CD4-positive, alpha-beta T cell treated with Interleukin-15 for 4 hours (primary cell): ENCODE measurements at places on chromosomes 7 and 10.
A peak's percentile ranks its signal among the peaks of the same experiment; 100 is the strongest.

DNA sequence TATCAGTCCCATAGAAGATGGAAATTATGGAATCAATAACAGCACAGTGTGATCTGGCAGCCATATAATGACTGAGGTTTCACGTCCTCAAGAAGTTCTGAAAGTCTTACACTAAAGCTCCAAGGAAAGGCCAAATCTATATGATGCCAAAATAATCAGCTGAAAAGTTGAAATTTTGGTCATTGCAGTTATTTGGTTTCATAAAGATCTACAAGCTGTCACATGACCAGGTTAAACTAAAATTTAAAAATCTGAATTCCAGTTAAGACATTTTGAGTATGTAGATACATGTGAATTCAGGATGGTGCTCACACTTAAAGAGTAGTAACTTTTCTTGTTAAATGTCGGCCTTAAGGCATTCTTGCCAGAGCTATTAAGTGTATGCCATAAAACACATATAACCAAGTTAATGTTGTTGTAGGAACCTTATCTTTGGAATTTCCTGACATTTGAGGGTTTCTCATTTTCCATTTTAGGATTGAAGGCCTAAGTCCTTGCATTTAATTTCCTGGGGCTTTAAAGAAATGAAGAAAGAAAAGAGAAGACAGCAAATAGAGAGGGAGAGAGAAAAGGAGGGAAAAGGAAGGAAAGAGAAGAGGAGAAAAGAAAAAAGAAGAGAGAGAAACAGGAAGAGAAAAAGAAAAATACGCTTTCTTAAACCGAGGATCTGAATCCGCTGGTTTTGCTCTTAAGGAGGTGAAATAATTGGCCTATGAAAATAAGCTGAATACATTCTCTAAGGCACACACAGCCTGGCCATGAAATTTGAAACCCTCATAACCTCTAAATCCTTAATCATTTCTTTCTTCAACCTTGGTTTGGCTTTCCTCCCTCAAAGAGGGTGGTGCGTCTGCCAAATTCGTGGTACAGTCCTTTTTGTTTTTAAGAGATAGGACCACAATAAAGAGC lies 43.8 kb downstream of the DENND2A start:
- no peak for DNase-seq

GRCh38 chr7:130293521-130293920 lies 560 bp downstream of the CPA4 start:
- no peak for DNase-seq

- no peak for DNase-seq
Measured at GRCh38 chr7:122829962-122830361, 56.3 kb downstream of the CADPS2 start.

DNA sequence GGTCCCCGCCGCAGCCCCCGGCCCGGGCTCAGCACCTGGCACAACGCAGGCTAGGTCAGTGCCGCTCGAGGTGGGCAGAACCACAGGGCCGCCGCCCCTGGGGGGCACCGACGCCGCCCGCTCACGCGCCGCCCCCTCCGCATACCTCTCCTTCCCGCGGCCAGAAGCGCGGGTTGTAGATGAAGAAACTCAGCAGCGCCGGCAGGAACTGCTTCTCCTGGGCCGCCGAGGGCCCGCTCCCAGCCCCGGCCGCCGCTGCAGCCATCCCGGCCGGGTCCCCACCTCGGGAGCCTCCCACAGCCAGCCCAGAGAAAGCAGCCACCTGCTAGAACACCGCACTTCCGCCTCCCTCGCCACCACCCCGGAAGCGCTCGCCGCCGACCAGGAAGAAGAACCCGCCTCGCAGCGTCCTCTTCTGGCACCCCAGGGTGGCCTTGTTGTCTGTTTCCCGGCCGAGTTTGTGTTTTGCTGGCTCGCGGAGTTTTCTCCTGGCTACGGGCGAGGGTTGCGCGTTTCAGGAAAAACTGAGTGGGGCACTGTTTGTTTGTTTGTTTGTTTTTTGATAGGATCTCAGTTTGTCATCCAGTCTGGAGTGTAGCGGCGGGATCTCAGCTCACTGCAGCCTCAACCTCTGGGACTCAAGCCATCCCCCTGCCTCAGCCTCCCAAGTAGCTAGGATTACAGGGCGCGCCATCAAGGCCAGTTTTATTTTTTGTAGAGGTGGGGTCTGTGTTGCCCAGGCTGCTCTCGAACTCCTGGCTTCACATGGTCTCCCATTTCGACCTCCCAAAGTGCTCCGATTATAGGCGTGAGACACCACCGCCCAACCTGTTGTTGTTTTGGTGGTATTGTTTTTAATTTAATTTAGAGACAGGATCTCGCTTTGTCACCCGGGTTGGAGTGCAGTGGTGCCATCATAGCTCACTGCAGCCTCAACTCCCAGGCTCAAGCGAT lies 17.7 kb downstream of the OCM2 start:
- DNase-seq = peak; percentile 79

GRCh38 chr7:81327468-81328266 lies 408.8 kb upstream of the SEMA3C start:
- no peak for DNase-seq

GRCh38 chr7:105666324-105666723 lies 85.0 kb upstream of the EFCAB10 start:
- DNase-seq = no peak

GRCh38 chr7:135262623-135263320 lies 29.1 kb downstream of the STRA8 start:
- no peak for DNase-seq

- no peak for DNase-seq
Measured at GRCh38 chr7:44285561-44285960, 39.8 kb downstream of the CAMK2B start.

DNA sequence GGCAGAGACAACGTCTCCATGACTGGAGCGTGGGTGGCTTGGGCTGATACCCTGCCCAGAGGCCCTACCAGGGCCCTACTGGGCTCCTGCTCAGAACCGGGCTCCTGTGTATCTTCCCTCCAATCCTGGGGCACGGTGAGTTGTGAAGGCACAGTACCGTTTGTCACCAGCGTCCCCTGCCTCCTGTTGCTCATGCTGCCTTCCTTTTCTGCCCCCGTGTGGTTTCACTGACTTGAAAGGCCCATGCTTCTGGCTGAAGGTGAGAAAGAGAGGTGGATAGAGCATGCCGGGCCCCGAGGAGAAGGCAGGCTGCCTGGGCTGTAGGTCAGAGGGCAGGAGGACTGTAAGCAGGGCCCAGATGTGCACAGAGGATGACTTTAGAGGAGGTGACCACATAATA lies 9.1 kb upstream of the DMBT1 start:
- DNase-seq = peak; percentile 40

DNA sequence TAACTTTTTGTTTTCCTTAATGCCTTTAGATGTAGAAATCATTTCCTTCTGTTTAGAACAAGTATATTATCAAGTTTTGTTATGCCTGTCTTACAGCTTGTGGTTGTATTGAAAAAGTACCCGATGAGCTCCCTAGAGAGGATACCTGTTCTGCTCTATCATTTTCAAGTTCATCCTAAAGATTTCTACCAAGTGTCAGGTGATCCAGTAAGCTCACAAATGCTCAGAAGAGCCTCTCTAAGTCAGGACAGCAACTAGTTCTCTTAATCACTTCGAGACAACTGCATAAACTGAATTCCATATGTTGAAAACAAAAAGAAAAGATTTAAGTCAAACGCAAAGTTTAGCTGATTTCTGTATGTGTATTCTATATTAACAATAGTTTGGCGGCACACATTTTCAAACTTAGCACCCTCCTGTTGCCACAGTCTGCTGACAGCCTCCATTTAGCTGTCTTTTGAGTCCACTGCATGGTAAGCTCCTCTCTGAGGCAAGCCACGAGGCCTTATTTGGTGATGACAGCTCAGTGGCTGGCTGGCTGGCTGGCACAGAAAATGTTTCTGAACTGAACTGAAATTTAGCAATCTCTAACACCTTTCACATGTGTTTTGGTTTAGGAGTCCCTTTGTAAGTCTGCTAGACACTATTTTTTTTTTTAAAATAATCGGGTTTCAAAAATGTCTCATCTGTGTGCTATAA lies 59.4 kb downstream of the SEMA3C start:
- DNase-seq = no peak

- DNase-seq = no peak
Measured at GRCh38 chr10:88027570-88027969, 164.1 kb downstream of the PTEN start.

DNA sequence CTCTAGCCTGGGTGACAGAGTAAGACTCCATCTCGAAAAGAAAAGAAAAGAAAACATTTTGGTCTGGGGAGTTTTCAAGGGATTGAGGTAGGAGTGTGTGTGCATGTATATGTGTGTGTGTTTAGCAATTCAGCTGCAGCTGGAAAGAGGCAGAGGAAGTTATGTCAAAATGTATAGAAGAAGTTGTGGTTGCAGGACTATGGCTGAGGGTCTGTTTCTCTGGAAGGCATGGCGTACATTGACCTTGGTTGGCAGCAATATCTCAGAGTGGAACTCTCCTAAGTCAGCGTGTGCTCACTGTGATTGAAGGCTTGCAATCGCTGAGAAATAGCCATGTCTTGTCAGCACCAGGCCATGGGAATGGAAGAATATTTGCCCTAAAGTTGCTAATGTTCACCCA lies 28.6 kb upstream of the RHBDD2 start:
- no peak for DNase-seq

DNA sequence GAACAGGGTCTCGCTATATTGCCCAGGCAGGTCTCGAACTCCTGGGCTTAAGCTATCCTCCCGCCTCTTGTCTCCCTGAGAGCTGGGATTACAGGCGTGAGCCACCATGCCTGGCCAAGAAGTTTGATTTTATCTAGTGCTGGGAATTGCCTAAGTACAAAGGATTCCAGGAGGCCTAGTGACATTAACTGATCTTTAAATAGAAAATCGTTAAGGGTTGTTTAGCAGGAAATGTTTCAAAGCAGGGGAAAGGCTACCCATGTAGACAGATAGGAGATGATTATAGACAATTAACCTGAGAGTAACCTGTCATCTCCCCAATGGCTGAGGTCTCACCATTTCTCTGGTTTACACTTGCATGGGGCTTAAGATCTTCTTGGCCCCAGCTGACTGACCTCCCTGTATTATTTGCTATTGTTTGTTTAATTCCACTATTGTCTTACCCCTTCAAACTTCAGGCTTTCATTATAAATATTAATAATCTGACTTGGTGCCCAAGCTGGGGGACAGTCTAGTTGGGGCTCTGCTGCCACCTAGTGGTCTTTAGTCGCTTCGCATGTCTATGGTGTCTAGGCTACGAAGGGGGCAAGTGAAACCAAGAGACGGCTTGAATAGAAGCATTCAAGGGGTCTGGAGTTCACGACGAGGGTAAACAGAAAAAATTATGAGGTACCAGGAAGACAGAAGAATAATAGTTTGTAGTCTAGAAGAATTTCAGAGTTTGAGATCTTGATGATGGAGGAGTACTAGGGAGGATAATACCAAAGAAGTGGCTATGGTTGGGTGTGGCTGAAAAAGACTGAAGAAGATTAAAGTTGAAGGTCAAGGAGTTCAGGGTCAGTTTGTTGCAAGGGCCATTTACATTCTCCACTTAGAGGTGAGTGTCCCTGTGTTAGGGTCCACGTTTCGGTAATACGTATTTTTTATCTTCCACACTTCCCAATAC lies 40.4 kb upstream of the BPGM start:
- peak; percentile 62 for DNase-seq

- DNase-seq = no peak
Measured at GRCh38 chr7:47758546-47758945, 176.6 kb upstream of the TNS3 start.

GRCh38 chr7:32611201-32612099 lies 116.2 kb downstream of the AVL9 start:
- DNase-seq = no peak

GRCh38 chr7:120170834-120171233 lies 102.1 kb upstream of the KCND2 start:
- DNase-seq = no peak

GRCh38 chr7:159098424-159098786 lies 46.3 kb downstream of the VIPR2 start:
- no peak for DNase-seq
